Stimulated activated CD8-positive, alpha-beta memory T cell treated with anti-CD3 and anti-CD28 coated beads, Interleukin-4, amount 100 ng/mL, for 4 hours (primary cell): ENCODE measurements at places on chromosomes 7 and 10.

- no peak for DNase-seq
Observed at GRCh38 chr7:89780291-89780690, 374.0 kb upstream of the STEAP1 start.

GRCh38 chr7:112088484-112089016 is 117.6 kb downstream of the DOCK4 start:
- DNase-seq: no peak

- no peak for DNase-seq
Observed at GRCh38 chr7:73496626-73497025, 25.5 kb downstream of the BAZ1B start.

- DNase-seq: no peak
Observed at GRCh38 chr7:134792968-134793367, 13.5 kb downstream of the CALD1 start.

DNA sequence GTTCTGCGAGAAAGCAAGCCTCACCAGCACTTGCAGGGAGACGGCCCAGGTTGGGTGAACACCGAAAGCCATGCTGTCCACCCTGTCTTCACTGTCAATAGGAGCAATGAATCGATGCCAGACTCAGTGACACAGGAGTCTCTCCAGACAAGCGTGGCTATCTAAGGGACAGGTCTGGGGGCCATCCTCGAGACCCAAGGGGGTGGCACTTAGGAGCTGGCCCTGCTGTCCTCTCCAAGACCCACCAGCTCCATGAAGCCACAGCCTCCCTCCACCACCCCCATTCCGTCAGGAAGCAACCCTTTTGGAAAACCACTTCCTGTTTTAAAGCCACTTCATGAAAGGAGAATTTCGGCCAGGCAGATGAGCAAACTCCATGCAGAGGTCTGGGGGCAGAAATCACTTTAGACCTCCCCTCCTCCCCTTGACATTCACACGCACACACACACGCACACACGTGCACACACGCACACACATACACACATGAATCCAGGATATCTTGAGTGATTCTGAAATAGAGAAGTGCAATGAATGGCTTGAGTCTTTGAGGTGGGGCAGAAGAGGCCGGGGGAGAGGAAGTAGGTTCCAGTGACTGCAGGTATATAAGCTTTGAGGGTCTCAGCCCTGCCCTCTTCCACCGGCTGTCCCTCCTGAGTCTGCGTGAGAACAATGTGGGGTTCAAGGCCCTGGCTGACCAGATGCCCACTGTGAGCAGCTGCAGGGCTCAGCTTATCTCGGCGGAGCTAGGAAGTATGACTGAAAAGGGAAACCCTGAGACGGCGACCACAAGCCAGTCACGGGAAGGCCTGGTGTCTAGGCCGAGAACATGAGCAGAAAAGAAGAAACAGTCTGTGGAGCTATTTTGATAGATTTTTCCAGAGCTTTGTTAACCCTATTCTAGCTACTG is 25.0 kb downstream of the RGS10 start:
- DNase-seq: no peak

DNA sequence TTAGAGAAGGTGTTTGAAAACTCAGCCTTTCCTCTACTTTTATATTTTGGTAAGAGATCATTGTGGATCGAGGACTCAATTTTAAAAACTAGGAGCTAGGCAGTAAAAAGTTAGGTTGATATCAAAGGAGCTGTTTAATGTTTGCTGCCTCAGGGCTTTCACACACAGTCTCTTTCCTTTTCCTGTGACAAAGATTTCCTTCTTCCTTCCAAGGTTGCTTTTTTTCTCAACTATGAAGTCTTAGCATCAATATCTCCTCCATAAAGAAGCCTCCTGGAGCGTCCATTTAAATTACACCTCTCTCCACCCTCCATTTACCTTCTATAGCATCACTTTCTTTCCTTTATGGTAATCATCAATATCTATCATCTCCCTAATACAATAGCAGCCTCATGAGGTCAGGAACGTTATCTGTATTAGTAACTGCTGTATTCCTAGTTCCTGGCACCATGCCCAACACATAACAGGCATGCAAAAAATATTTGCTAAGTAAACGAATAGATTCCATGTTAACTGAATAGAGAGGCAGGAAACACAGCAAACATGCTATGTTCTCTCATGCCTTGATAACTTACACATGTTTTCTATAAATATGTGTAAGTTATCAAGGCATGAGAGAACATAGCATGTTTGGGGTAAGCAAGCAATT is 48.5 kb downstream of the GNAT3 start:
- no peak for DNase-seq

GRCh38 chr7:106619213-106619612 is 41.7 kb downstream of the CCDC71L start:
- no peak for DNase-seq

DNA sequence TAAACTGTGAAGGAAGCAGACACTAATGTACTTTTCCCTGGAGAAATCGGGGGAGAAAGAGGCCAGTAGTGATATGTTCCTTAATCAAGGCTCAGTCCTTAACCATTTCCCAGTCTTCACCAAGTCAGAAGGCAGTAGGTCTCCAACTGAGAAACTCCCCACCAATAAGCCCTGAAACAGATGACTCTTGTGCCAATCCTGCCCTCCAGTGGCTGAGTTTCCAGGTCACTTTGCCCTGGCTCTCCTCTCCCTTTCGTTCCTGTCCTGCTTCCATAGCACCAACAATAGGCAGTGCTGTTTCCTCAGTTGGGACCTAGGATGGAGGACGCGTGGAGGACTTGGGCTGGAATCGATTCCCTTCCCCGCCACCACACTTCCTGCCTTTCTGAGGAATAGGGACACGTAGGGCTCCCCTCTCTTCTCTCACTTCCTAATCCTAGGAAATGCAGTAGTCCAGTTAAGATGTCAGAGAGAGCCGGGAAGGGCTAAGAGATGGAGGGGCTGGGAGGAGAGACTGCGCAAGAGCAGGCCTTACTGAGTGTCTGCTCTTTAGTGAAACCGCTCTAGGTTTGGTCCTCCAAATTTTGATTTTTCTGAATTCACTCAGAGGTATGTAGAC is 23.4 kb downstream of the ATOH7 start:
- no peak for DNase-seq

- no peak for DNase-seq
Observed at GRCh38 chr7:118350260-118350659, 125.8 kb downstream of the ANKRD7 start.

DNA sequence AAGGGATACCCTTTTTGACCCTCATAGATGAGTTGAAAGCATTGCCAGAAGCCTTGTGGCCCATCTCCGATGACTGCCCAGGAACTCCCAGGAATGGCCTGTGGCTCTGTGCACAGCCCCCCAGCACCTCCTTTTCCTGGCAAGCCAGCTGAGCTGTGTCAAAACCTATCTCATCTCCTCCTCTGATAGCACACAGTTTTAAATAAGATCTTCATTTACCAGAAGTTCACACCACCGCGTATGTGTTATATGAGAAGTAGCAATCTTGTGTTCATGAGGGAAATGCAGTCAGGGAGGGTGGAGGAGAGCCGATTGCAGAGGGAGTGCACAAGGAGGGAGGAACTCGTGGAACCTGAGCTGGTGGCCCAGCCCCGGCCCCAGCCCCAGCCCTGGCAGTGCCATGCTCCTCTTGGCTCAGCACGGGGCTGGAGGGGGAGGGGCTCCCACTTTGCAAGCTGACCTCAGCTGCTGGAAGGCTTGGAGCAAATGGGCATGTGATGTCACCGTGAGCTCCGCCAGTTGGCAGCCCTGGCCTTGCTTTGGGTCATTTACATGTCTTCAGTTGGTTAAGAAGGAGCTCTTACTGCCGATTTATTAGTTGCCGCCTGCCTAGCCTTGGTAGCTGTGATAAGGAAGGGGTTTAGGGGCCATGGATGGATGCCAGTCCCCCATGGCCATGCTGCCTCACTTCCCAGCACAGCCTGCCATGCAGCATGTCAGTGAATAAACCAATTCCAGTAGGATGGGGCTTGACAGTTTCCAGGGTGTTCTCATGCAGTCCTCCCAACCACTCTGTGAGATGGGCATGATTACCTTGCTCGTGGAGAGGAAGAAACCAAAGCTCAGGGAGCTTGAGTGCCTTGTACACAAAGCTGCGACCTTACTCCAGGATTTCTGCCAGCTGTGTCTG is 20.0 kb downstream of the UNC5B start:
- DNase-seq: no peak

GRCh38 chr10:23047201-23048050 is 48.0 kb upstream of the MSRB2 start:
- no peak for DNase-seq

DNA sequence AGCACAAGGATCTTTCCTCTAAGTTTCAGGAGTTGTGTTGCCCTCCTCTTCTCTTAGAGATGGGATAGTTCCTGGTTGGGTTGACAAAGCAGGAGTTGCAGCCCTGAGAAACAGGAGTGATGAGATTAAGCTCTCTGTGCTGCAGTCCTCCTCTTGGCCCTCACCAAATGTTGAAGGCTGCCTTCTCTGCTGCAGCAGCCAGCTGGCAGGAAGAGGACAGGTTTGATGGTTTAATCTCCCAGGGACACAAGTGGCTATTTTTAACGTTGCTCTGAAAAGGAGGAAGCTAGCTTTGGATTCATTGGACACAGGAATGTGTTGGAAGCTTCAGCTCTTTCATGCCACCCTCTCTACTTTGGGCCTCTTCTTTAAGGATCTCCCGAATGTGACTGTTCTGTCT is 9.4 kb downstream of the STRIP2 start:
- DNase-seq: no peak
